Effector memory CD4-positive, alpha-beta T cell (primary cell): ENCODE measurements at places on chromosomes 13 and 19.

- DNase-seq, result no peak
Measured at GRCh38 chr19:39405261-39405957, 1.2 kb upstream of the ZFP36 start.

GRCh38 chr19:18743784-18744418 lies 47.2 kb downstream of the COMP start:
- DNase-seq, result no peak

DNA sequence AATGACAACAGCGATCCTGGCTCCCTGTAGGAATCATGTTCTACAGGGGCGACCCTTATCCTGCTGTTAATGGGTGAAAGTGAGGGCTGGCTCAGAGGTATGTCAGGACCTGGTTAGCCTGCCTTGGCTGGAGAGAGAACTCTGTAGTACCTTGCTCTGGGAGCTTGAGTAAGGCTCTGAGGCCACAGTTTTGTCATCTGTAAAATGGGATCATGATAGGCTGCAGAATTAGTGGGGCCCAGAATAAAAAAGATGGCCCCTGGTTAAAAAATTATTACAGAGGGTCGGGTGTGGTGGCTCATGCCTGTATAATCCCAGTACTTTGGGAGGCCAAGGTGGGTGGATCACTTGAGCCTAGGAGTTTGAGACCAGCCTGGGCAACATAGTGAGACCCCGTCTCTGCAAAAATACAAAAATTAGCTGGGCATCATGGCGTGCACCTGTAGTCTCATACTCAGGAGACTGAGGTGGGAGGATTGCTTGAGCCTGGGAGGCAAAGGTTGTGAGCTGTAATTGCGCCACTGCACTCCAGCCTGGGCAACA lies 10.5 kb upstream of the SAMD1 start:
- DNase-seq, result no peak

- DNase-seq, result no peak
Measured at GRCh38 chr19:29841209-29841558, 29.4 kb downstream of the CCNE1 start.

- no peak for DNase-seq
Measured at GRCh38 chr13:31236211-31236786, 36.5 kb downstream of the B3GLCT start.

- no peak for DNase-seq
Measured at GRCh38 chr19:18558202-18558555, 509 bp downstream of the KXD1 start.

DNA sequence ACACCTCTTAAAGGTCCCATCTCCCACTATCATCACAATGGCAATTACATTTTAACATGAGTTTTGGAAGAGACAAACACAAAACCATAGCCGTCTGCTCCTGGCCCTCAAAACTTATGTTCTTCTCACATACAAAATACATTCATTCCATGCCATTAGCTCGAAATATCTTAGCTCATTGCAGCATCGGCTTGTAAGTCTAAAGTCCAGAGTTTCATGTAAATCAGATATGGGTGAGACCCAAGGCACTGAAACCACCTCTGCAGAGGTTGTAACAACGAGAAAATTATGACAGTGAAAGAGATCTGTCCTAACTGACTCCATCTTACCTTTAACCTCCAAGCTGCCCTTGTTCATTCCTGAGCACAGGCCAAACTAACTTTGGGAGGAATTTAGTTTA lies 635.0 kb upstream of the SPRY2 start:
- DNase-seq, result no peak

DNA sequence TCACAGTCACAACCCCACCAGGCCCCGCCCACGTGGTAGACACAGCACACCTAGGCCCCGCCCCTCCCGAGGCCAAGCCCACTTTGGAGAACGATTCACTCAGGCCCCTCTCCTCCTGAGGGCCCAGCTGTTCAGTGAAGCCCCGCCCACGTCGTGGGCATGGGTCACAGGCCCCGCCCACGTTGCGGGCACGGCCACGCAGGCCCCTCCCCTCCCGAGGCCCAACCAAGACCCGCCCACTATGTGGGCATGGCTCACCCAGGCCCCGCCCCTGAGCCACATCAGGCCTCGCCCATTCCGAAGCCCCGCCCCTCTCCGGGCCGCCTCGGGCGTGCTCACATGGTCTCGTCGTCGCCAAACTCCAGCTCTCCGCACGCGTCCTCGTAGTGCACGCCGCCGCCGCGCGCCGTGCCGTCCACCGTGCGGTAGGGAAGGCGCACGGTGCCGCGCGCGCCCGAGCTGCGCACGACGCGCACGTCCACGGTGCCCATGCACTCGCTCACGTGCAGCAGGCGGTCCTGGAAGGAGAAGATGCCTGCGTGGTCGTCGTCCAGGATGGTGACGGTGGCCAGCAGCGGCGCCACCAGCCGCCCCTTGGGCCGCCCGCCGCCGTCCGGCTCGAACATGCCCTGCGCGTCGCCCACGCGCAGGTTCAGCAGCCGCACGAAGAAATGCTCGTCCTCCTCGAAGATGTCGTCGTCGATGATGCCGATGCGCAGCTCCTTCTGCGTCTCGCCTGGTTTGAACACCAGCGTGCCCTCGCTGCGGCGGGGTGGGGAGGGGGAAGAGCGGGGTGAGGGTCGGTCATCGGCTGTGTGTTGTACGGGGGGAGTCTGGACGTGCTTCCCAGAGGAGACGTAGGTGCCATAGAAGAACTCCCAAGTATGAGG lies 24.0 kb downstream of the SLC8A2 start:
- no peak for DNase-seq

- DNase-seq, result no peak
Measured at GRCh38 chr13:105462098-105462497, 1073.4 kb downstream of the EFNB2 start.

GRCh38 chr13:109756778-109757177 lies 29.6 kb downstream of the IRS2 start:
- no peak for DNase-seq

DNA sequence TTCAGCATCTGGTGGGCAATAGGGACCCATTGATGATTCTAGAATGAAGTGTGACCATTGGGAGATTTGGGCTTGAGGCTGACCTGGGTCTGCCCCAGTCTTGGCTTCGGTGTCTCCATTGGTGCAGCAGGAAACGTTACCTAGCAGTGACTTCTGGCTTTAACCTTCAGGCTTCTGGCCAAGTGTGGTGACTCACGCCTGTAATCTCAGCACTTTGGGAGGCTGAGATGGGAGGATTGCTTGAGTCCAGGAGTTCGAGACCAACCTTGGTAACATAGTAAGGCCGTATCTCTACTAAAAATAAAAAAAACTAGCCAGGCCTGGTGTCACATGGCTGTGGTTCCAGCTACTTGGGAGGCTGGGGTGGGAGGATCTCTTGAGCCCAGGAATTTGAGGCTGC lies 7.2 kb downstream of the FCHO1 start:
- no peak for DNase-seq

DNA sequence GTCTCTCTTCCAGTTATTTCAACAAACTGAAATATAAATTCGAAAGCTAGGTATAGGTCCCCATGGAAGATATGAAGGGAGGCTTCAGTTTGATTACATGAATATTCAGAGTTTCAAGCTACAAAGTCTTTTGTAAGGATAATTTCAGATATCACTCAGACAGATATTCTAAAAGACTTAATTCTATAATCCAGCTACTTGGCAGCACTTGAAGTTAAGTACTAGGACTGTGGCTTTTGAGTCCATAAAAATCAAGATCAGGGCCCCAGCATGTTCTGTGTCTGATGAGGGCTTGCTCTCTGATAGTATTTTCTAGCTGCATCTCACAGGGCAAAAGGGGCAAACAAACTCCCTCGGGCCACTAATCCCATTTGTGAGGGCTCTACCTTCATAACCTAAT lies 160.6 kb upstream of the IRS2 start:
- DNase-seq, result no peak

DNA sequence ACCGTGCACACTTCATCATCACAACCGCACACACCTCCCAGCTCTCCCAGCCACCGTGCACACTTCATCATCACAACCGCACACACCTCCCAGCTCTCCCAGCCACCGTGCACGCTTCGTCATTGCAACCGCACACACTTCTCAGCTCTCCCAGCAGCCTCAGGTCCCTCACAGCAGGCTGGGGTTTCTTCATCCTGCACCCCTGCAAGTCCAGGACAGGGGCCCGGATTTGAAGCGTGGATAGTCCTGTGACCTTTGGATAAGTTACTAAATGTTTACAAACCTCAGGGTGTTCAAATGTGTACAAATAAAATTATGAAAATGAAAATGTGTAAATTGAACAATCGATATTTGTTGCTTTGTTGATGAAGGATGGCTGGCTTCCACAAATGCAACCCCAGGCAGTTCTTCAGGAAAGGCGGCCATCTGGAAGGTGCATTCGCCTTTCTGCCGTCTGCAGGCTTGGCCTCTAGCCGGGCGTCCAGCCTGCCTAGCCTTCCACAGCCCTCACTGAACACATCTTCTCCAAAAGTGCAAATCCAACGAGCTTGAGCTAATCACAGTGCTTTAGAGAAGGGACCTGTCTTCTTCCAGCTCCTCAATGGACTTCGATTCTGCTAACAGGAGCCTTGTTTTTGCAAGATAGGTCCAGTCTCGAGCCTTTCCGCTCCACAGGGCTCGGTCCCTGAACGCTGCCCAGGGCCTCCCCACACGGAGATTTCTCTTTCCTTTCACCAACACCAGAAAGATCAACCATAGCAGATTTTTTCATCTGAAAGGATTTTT lies 74.2 kb downstream of the SPACA7 start:
- DNase-seq, result no peak

DNA sequence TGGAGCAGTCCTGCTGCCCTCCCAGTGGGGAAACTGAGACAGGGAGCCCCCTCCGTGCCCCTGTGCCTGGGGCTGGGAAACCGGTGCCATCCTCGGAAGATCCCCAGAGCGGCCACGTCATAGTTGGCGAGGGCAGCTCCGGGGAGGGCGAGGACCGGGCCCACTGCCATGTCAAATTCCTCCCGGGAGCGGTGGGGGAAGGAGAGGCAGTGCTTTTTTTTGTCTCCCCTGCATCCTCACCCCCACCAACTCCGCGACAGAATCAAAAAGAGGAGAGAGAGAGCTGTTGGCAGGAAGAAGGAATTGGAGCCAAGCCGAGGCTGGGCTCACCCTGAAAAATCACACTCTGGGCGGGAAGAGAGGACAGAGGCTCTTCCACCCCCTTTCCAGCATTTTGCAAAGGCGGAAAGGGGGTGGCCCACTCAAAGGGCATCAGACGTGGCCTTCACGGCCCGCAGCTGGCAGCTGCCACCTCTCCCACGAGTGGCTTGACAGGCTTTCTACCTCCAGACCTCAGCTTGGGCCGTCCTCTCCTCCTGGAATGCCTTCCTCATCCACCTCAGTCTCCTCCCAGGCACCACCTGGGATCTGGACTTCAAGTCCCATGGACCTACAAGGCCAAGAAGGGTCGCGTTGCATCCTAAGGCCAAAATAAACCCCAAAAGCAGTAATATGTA lies 19.6 kb upstream of the NFIC start:
- DNase-seq, result no peak

DNA sequence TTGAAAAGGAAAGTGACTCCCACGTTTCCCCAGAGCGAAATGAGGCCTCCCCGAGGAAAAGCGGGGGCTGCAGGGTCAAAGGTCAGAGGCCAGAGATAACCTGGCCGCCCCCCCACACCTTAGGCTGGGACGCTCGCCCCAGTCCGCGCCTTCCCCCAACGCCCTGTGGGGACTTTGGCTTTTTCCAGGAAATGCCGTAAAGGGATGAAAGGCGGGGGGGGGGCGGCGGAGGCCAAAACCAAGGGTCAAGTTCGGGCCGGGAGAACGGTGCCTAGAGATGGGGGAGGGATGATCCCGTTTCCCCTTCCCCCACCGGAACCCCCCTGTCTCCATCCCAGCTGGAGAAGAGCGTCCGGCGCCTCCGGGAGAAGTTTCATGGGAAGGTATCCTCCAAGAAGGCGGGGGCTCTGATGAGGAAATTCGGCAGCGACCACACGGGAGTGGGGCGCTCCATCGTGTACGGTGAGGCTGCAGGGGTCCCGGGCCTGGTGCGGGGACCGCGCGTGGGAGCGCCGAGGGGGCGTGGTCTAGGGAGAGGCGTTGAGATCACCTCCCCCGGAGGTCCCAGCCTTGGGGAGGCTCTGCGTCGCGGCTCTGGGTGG lies 575 bp downstream of the SHFL start:
- peak; percentile 26 for DNase-seq

DNA sequence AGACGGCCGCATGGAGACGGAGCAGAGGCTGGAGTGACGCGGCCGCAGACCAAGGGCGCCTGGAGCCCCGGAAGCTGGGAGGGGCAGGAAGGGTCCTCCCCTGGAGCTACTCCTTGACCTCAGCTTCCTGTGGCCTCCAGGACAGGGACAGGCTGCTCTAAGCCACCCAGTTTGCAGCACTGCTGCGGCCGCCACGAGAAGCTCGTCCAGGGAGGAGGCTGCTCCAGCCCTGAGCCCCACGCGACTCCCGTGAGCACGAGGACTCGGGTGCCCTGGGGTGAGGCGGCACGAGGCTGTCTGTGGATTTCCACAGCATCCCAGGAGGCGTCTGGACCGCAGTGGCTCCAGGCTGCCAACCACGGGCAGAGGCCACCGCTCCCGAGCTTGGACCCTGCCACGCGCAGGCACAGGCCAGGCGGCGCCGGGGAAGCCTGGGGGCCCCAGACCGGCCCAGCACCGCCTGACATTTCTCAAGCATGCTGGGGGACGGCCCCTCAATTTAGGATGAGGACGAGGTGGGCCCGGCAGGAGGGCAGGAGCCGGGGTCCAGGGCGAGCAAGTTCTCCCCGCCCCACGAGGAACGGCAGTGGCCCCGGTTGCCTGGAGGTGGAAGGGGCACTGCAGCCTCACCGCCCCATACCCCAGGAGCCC lies 10.7 kb downstream of the SBNO2 start:
- no peak for DNase-seq

GRCh38 chr13:73365252-73365651 lies 306.4 kb downstream of the KLF5 start:
- no peak for DNase-seq

DNA sequence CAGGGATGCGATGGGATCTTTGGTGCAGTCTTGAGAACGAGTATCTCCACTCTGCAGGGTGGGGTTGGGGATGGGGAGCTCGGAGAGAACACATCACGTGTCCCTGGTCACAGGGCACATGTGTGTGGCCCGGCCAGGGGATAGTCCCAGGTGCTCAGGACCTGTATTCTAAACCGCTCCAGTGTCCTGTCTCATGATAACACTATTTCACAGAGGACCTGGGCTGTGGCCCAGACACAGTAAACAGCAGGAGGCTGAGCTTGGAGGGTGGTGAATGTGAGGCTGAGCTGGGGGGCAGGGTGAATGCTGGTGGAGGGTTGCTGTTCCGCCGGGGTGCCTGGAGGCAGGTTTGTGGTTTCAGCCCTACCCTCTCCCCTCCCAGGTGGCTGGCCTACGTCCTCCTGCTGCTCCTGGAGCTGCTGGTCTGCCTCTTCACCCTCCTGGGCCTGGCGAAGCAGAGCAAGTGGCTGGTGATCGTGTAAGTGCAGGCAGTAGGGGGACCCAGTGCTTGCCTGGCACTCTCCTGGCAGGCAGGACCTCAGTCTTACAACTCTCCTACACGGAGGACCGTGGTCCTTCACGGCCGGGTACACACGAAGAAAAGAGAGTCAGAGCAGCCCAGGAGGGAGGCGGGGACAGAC lies 11.1 kb downstream of the TTYH1 start:
- DNase-seq, result no peak

DNA sequence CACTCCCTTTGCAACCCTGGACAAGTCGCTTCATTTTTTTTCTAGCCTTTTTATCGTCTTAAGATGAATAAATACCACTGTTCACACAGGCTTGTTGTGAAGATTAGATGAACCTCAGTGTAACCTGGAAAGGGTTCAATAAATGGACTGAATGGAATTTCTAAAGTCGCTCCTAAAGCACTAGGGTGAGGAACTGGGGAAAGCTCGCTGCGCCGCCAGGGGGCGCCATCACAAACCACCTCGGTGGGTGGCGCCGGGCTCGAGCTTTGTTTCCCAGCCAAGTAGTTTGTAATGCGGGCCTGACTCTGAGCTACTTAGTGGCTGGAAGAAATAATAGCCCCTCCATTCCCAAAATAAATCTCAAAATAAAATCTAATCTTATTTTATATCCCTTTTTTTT lies 2.2 kb upstream of the CEACAM6 start:
- peak; percentile 46 for DNase-seq
